Stimulated activated CD8-positive, alpha-beta memory T cell treated with anti-CD3 and anti-CD28 coated beads, Interleukin-15, amount 100 ng/mL, for 4 hours (primary cell): ENCODE measurements at places on chromosomes 4 and X.

DNA sequence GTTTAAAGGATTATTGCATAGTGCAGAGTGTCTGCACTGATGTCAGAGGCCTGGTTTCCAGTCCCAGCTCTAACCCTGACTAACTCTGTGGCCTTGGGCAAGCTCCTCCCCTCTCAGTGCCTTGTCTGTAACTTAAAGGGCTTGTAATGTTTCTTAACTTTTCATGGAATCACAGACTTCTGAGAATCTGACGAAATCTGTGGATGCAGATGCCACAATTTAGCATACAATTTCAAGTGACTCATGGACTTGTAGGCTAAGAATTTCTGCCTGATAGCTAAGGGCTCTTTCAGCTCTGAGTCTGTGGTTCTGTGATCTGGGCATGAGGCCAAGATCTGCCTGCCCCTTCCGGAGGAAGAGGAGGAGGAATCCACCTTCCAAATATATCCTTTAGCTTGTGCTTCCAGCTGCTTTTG, 236.9 kb downstream of the AR start:
- no peak for DNase-seq

DNA sequence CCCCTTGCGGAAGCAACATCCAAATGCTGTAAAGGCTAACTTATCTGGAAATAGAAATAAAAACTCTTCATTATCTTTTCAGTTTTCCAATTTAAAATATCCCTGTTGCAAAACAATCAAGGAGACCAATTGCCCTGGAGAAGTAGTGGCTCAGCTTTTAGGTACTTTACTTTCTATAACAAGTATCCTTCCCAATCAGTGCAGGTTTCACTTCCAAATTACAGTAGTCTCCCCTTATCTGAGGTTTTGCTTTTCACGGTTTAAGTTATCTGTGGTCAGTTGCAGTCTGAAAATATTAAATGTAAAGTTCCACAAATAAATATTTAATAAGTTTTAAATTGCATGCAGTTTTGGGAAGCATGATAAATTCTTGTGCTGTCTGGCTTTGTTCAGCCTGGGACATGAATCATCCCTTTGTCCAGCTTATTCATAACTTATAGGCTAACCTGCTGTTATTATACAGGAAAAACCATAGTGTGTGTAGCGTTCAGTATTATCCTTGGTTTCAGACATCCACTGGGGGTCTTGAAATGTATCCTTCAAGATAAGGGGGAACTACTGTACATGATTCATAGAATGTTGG, 973.1 kb upstream of the GRID2 start:
- no peak for DNase-seq

DNA sequence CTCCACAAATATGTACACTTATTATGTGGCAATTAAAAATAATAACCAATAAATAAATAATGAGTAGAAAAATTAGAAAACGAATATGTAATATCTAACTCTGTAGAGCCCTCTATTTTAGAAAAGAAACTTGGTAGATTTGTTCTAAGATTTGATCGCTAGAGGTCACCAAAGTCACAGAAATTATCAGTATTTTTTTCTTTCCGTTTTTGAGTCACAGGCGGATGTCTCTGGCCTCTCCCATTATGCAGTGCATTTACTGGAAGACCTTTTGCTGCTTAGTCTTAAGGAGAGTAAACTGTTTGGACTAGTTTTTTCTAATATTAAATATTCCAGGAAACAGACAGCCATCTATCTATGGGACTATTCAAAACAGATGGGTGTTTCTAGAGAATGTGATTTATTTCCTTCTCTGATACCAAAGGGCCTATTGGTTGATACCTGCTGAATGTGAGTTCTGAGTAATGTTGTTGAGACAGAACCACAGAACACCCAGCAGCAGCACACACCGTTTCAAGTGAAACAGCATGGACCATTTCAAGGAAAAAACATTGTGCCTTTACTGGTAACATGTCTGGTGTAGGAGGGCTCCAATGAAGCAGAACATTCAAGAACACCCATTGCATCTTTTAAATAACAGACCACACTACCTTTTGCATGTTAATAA, 34.0 kb upstream of the GYPA start:
- DNase-seq = no peak

- DNase-seq = no peak
These were observed 2.6 kb upstream of the EREG start for GRCh38 chr4:74362347-74362746.

DNA sequence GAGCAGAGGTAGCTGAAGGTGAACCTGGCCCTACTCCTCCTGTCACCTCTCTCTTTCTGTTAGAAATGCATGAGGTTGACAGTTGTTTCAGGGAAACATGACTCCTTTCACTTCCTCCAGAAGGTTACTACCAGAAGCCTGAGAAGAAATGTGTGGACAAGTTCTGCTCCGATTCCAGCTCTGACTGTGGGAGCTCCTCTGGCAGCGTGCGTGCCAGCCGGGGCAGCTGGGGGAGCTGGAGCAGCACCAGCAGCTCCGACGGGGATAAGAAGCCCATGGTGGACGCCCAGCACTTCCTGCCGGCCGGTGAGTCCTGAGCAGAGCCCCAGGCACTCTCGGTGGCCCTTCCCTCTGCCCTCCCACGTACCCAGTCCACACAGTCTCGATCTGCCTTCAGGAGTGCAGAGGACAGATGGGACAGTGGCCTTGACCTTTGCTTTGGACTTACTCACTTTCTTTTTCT, 61.3 kb upstream of the TLR2 start:
- no peak for DNase-seq

DNA sequence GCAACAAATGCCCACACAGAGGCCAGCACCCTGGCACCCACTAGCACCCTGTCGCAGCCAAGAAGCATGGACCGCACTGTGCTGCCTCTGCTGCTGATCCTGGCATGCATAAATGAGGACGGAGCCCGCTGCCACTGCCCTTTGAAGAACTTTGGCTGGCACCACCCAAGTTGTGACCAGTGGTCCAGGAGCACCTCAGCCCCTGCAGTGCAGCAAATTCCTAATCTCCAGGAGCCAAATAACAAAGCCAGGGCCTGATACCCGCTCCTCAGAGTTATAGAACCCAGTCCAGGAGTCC, 807.2 kb downstream of the GLUD2 start:
- no peak for DNase-seq

- DNase-seq = no peak
These were observed 82.0 kb upstream of the NEIL3 start for GRCh38 chr4:177227636-177228035.

- no peak for DNase-seq
These were observed 17.4 kb upstream of the TMEM184C start for GRCh38 chr4:147599769-147600168.
